ENCODE measurements at places on chromosomes 6 and 20.

DNA sequence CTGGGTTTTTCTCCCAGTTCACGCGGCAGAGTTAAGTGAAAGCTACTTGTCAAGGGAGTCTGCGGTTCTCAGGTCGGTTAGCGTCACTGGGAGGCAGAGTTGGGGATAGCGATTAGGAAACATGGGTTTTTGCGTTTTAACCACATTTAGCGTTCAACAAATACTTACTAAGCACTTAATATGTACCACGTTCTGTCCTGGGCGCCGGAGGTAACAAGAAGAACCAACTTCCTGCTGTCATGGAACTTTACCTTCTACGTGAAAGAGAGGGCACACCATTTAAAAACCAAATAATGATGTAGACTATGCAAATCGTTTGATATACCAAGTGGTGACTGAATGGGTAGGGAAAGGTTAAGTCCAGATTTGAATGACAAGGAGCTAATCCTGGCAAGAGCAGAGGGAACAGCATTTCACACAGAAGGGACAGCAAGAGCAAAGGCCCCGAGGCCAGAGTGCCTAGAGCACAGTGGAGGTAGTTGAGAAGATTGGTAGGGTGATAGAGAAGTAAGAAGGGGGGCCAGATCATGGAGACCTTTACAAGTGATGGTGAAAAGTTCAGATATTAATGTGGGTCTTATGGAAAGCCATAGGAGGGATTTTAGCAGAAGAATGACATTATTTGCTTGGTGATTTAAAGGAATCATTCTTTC, 744 bp downstream of the RIOK1 start:
- DNase-seq = no peak

DNA sequence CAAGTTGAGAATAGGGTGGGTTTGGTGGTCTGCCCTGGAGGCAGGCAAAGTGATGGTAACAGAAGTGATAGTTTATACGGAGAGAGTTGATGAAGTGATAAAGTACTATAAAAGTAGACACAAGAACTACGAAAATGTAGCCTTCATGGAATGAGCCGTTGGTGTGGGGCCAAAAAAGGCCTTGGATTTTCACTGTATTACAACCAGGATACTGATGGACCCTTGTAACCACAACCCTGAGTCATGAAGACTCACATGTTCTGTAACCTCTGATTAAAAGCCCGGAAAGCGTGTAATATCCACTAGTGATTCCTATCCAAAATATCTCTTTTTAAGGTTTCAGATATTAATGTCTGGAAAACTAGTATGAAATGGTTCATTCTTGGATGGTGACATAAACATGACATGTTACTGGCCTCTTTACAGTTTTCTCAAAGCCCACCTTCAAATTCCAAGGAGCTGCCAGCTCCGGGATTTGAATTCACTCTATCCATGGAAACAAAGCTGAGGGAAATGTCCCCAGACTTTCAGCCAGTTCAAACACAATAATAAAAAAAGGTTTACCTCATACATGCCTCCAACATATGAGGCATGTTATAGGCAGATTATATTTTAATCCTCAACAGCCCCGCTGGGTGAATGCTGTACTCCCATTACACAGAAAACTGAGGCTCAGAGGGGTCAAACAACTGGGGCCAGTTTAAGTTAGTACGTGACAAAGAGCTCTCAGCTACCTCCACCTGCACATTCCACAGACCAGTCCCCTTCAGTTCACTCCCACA, 55.4 kb downstream of the MRPL14 start:
- DNase-seq = no peak

- DNase-seq = no peak
These were observed 11.4 kb upstream of the PGC start for GRCh38 chr6:41758641-41759035.

GRCh38 chr6:113291751-113292445, 565.2 kb upstream of the MARCKS start:
- DNase-seq = no peak

DNA sequence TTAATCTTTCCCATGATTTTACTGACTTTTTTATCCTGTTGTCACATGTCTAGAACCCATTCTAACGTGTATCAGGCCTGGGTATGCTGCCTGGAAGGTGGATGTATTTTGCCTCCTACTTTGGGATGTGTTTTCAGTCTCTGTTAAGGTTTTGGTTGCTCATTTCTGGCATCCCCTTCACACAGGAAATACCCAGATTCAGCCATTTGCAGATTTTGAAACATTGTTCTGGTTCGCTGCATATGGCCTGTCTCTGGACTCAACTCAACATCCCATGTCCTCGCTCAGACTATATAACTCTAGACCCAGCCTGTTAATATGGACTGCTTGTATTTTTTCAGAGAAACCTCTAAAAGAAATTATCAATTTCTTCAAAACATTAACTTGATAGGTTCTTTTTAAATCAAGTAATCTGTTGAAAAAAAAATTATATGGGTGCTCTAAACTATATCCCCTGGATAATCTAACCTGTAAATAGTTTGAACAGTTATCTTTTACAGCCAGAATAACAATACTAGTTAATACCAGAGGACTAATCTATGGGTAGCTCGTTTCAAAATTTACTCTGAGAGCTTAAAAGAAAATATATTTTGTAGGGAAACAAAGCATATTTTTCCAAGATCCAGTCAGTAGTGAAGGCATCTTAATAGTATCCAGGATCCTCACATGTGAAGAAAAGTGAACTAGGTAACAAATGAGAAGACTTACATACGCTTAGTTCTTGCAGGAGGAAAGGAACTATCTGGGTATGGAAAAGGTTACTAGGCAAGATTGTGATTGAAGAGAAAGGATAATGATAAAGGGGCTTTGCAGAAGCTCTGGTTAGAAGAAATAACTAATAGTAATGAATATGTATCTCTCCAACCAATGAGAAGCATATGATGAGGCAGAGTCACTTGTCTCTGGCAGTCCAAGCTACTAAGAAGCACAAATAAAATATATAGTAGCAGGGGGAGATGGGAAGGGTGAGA, 23.4 kb upstream of the HLA-DQB1 start:
- no peak for DNase-seq

- DNase-seq = no peak
These were observed 519.5 kb upstream of the PTCHD4 start for GRCh38 chr6:48630511-48630910.
